Calu3 (cell line): ENCODE measurements at places on chromosomes 12 and 14.

DNA sequence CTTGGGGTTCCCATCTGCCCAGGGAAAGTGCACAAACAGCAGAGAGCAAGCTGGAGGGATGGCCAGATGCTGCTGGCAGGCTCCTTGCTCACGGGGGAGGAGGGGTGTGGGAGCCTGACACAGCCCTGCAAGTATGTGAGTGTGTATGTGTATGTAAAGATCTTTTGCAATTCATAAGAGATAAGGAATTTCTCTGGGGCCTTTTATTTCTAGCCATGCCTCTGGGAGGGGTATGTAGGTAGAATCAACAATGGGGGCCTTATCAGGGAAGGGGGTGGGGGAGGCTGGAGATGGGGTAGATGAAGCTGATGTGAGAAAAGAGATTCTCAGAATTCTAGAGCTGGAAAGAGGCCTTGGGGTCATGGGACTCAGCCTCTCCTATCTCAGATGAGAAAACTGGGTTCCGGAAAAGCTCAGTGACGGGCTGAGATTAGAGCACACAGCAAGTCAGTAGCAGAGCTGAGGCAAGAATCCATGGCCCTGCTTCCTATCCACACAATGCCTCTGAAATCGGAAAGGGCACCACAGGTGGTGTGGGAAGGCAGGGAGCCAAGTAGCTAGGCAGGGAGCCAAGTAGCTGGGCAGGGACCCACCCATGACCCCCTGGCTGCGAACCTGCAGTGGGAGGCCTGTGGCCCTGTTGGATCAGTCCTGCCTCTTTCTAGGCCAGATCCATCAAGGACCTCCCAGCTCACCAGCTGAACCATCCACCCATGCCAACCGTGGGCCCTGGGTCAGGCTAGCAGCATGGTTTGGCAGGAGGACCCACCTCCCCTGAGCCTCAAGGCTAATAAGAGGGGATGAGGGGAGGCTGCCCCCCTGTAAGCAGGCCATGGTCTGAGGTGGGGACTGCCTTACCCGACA, 54.7 kb downstream of the PLEKHG3 start:
- DNase-seq: peak; percentile 46

- DNase-seq: no peak
Measured at GRCh38 chr12:20656600-20656999, 38.5 kb upstream of the SLCO1C1 start.

- no peak for DNase-seq
Measured at GRCh38 chr12:6784761-6785160, 4.6 kb upstream of the CD4 start.

- peak; percentile 2 for DNase-seq
Measured at GRCh38 chr14:58638231-58639197, 752 bp downstream of the DACT1 start.

GRCh38 chr14:73814153-73814552, 37.5 kb upstream of the PTGR2 start:
- DNase-seq: no peak
